ENCODE measurements at places on chromosomes 2 and 18.

DNA sequence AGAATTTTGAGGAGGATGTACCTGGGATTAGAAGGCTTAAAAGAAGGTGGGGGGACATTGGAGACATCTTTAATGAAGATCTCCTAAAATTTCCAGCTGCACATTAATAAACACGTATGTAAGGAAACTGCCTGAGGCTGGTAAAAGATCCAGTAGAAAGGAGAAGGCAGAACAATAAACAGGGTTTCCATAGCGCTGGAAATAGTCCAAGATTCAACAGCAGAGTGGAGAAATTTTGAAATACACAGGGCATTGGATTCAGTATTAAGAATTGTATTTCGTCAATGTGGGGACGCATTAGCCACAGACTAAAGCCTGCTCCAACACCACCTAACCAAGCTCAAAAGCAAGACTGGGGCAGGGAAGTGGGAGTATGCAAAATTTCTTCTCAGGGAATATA lies 606.9 kb upstream of the NRXN1 start:
- no peak for DNase-seq

DNA sequence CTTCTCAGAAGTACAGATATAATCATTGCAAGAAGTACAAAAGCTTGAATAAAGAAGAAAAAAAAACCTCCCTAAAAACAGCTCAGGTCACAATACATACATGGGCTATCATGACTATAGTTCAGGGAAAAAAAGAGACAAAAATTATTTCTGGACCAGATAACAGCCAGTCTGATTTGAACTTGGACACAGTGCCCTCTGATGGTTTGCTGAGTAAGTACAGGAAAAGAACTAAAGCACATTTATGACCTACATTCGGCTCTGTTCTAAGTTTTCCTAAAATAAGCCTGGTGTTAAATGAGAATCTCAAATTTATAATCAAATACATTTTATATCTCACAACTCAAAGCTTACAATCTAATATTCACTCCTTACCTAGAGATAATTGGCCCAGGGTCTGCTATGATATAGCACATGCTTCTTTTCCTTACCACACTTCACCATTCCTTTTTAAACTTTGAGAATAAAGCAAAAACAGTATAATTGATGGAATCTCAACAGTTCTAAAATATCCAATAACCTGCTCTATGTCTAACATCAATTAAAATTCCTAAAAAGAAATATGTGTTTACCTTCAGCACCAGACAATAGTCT lies 81.1 kb downstream of the RAPH1 start:
- DNase-seq, result peak; percentile 67

- no peak for DNase-seq
These were observed 1045.3 kb downstream of the TSN start for GRCh38 chr2:122800781-122801180.

DNA sequence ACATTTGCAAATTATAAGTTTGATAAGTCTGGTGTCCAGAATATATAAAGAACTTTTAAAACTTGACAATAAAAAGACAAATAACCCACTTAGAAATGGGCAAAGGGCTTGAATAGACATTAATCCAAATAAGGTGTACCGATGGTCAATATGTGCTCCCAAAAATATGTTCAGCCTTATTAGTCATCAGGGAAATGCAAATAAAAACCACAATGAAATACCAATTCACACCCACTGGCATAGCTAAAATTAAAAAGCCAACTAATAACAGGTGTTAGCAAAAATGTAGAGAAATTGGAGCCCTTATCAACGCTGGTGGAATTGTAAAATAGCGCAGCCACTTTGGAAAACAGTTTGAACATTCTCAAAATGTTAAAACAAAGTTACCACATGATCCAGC lies 79.0 kb upstream of the SCG2 start:
- DNase-seq, result no peak

DNA sequence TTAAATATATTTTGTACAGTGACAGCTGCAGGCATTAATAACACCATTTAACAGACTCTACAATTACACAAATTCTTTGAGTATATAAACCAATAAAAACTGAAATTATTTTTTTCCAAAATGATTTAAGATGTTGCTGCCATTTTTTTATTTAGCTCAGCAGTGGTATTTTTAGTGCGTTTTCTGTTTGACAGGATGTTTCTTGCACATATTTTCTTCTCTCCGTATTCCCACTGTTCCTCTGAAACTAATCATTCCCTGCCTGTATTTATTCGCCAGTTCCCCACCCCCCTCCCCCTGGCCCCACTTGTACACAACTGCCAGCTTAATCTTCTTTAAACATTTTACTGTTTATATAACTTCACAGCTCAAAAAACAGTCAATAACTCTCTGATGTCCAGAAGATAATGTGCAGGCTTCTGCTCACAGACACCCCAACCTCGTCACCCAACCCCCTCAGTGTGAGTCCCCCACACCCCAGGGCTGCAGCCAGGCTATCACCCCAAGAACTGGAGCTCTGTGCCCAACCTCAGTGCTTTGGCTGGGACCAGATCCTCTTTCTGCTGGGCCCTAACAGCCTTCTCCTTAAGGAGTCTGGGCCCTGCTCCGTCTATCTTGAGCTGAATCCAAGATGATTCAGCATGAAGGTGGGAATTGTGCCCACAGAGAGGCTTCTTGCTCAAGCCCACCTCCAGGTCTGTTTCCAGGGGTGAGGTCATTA lies 41.6 kb upstream of the MAP4K4 start:
- no peak for DNase-seq

DNA sequence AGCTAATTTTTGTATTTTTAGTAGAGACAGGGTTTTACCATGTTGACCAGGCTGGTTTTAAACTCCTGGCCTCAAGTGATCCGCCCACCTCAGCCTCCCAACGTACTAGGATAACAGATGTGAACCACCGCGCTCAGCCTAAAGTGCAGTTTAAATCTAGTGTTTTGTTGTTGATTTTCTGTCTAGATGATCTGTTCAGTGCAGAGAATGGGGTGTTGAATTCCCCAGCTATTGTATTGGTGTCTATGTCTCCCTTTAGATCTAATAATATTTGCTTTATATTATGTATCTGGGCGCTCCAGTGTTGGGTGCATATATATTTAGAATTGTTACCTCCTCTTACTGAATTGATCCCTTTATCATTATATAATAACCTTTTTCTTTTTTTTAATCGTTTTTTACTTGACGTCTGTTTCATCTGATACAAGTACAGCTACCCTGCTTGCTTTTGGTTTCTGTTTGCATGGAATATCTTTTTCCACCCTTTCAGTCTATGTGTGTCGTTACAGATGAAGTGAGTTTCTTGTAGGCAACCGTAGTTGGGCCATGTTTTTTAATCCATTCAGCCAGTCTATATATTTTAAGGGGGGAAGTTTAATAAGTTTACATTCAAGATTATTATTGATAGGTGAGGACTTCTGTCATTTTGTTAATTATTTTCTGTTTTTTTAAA lies 34.3 kb downstream of the GALM start:
- DNase-seq, result no peak

- DNase-seq, result no peak
These were observed 11.3 kb upstream of the MLPH start for GRCh38 chr2:237475704-237476141.

GRCh38 chr2:8239531-8240088 lies 442.2 kb upstream of the ID2 start:
- peak; percentile 34 for DNase-seq

GRCh38 chr2:50018292-50018691 lies 864.0 kb upstream of the FSHR start:
- DNase-seq, result no peak

GRCh38 chr2:109646961-109647360 lies 32.8 kb downstream of the SOWAHC start:
- no peak for DNase-seq

DNA sequence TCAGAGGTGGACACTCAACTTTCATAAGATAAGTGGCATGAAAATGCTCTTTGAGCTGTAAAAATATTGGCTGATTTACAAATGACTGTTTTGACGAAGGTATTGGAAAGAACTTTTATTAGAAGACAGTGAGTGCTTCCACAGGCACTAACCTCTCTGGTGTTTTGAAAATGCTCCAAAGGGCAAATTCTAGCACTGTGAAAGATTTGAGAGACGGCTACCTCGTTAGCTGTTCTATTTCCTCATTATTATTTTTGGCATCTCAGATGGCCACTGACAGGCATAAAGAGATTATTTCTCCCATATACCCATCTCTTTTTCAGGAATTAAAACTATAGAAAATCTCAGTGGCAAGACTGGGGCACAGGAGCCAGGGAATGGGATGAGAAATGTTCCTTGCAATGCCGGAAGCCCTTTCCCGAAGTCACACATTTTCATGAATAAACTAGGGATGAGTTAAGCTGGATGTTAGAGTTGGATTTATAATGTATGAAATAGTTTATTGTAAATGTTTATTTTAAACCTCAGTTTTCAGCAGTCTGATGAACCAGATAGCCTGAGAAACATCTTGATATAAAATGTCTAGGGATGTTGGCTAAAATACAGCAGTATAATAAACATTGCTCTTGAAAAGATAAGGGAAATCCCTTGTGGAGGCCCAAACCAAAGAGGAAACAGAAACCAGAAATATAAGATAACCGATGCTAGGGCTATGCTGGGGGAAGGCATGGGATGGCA lies 175.7 kb downstream of the ASB1 start:
- DNase-seq, result no peak

DNA sequence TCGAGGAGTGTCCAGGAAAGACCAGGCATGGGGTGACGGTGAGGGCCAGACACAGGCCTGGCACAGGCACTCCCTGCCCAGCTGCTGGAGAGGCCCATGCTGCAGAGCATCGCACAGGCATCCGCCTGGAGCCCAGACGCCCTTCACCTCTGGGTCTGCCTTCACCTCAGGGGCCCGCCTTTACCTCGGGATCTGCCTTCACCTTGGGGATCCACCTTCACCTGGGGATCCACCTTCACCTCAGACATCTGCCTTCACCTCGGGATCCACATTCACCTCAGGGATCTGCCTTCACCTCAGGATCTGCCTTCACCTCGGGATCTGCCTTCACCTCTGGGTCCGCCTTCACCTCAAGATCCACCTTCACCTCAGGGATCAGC lies 7.7 kb downstream of the KIF1A start:
- no peak for DNase-seq

- peak; percentile 26 for DNase-seq
These were observed 4.8 kb downstream of the SOX11 start for GRCh38 chr2:5696945-5697521.

GRCh38 chr2:54114936-54115283 lies 505 bp upstream of the ACYP2 start:
- DNase-seq, result no peak

GRCh38 chr18:50620319-50620718 lies 60.4 kb downstream of the MAPK4 start:
- no peak for DNase-seq

- no peak for DNase-seq
These were observed 164.2 kb upstream of the ETAA1 start for GRCh38 chr2:67232936-67233335.

- DNase-seq, result no peak
These were observed 47.0 kb upstream of the SPAG16 start for GRCh38 chr2:213237251-213237650.

DNA sequence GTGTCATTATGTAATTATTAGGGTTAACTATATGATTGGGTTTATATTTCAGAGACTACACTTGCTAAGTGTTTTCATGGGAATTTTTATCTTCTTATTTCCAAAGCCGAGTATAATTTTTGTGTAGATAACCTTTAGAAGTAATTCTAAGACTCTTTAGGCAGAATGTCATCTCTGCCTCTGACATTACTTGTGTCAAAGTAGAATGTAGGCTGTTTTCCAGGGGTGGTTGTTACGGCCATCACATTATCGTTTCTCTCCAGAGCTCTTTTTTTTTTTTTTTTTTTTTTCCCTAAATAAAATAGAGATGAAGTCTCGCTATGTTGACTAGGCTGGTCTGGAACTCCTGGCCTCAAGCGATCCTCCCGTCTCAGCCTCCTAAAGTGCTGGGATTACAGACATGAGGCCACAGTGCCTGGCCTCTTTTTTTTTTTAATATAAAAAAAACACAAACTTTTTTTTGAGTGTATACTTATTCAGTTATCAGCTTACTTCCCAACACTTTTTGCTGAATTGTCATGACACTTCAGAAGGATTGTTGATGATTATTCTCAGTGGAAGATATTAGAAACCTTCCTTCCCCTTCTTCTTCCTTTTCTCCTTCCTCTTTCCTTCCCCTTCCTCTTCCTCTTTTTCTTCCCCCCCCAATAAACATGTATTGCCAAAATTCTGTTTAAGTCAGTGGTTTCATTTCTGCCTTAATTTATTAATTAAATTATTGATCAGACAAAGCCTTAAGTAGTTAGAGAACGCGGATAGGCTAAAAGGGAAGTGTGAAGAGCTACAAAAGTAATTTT lies 2.3 kb downstream of the PIKFYVE start:
- DNase-seq, result no peak

DNA sequence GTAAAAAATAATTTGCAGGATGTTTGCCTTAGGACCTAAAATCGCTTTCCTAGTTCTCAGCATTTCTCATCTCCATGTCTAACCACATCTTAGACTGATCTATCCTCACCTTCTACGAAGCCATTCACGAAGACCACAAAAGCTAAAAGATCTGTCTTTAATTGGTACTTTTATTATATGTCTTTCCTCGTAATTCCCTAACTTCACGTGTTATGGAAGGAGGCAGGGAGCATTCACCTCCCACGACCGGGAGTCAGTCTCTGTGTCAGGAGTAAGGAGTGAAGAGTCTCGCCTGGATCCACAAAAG lies 1.6 kb downstream of the DLGAP1 start:
- DNase-seq, result no peak

DNA sequence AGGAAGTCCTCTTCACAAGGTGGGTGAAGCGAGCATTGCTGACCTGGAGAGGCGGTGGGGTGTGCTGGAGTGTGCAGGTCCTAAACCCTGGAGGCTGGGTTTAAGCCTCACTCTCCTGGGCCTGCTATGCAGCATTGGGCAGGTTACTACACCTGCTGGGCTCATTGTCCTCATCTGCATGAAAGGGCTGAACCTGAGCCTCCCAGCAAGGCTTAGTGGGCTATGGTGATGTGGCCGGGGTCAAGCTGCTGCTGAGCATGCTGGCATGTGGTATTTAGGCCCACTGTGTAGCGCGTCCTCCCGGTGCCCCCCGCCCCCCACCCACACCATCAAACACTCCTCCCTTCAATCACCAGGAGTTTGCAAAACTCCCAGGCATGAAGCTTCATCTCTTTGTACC lies 37.3 kb downstream of the INHBB start:
- DNase-seq, result no peak

GRCh38 chr18:297936-298335 lies 30.1 kb upstream of the THOC1 start:
- no peak for DNase-seq

- no peak for DNase-seq
These were observed 6.6 kb downstream of the HADHA start for GRCh38 chr2:26237868-26238267.

- DNase-seq, result no peak
These were observed 329.8 kb downstream of the PTPRM start for GRCh38 chr18:7896805-7897518.

DNA sequence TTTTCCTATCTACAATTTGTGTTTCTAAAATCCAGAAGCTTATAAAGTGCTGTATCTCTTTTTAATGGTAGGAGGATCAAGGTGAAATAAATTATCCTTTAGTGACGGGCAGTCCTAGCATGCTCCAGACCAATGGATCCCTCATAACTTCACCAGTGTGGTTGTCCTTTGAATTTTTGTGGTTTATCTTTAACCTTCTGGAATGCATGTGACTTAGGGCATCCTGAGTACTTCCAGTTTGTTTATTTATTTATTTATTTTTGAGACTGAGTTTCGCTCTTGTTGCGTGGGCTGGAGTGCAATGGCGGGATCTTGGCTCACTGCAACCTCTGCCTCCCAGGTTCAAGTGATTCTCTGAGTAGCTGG lies 40.4 kb downstream of the NUP35 start:
- DNase-seq, result no peak

- no peak for DNase-seq
These were observed 19.4 kb downstream of the CHMP3 start for GRCh38 chr2:86543793-86544192.

Measured in midbrain (tissue), 1 donor.